ENCODE measurements at places on chromosomes 3 and 15. TPM values are rescaled to one million over a fixed set of nuclear protein-coding genes. Genes with fewer than 3 reads are reported as not detected.
A peak's percentile ranks its signal among the peaks of the same experiment; 100 is the strongest.

ACTRT3 gene
- polyA plus RNA-seq = 4.6 TPM

- DNase-seq = no peak
These were observed 190.3 kb downstream of the WNT5A start for GRCh38 chr3:55296791-55297190.

DNA sequence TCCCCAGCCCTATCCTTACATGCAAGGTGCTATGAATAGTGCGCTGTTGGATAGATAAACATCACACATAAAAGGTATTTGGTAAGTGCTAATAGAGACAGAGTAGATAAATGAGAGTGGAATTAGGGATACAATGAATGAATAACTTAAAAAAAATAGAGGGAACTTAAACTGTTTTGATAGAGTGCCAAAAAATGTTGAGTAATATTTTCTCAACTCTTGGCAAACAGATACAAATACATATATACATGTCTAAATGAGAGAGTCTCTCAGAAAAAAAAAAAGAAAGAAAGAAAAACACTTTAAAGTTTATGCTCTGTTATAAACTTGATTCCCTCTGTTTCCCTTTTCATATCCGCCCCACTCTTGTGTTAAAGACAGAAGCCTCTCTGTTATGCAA lies 667.4 kb downstream of the ROBO2 start:
- DNase-seq = no peak

DNA sequence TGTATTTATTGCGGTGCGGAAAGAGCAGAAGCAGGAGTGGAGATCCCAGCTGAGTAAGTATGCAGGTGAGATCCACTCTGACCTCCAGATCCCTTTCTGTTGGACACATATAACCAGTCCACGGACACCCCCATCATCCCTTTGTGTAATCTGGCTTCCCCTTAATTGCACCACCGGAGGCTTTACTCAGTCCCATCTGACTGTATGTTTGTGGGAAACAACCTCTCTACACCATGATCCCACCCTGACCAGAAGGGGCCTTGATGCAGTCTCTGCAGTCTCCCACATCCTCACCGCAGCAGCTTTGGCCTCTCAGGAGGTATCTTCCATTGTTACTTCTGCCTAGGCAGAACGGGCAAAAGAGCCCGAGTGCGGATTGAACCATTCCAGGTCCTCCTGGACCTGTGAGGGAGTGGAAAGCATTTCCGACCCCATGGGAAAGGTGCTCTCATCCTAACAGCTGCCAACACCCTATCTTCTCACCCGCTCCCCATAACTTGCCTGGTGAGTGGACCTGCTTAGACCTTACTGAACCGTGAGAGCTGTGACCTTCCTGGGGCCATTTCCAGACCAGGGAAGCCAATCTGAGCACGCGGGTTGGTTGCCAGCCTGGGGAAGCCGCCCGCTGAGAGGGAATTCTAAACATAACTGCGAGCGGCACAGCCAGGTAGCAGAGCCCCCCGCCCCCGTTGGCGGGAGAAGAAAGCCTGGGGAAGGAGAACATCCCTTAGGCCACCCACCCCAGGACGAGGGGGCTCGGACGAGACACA lies 1.1 kb downstream of the SLCO2A1 start:
- peak; percentile 30 for DNase-seq

- peak; percentile 79 for DNase-seq
These were observed 138.1 kb downstream of the TMCO5A start for GRCh38 chr15:38072348-38073177.

GRCh38 chr15:49624056-49624455 lies 3.2 kb downstream of the DTWD1 start:
- DNase-seq = no peak

GRCh38 chr3:147574621-147575020 lies 165.5 kb downstream of the ZIC1 start:
- DNase-seq = no peak

DNA sequence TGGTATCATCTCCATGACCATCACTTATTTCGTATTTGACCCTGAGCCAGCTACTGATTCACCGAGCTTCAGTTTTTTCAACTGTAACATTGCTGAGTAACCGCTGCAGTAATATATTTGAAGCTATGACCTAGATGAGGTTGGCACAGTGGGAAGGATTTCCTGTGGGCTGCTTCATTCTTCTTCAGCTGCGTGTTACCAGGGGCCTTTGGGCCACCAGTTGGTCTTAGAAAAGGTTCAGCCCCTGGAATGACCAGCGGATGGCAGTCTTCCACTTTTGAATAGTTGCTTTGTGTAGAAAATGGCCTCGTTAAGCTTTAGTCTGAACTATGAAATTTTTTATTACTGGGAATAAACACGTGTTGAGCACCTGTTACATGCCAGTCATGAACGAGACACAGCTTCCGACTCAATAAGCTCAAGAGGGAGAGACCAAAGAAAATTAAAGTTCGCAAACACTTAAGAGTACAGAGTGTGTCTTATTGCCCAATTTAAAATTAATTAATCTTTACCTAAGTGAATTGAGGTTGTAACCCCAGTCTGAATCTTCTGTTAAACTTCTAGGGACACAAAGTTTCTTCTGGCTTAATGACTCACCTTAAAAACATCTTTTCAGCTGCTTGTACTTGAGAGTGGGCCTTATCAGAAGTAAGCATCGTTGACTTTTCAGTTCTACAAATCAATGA lies 57.6 kb upstream of the NR2E3 start:
- peak; percentile 34 for DNase-seq

- no peak for DNase-seq
These were observed 14.6 kb downstream of the IVD start for GRCh38 chr15:40420071-40420713.

DNA sequence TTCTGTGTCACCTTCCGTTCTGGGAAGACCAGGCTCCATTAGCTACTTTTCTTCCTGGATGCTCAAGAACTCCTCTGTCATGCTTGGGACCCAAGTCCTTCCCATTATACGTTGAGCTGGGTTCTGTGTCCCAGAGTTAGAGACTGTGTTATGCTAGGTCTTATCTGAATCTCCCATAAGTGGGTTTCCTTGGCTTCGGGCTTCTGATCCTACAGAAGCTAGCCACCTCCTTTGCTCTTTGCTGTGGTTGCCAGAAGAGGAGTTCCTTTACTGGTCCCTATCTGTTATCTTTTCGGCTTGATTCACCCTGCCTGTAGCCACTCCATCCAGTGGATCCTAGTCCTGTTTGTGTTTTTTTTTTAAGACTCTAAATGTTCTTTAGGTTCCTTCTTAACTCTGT lies 38.0 kb downstream of the TYRO3 start:
- no peak for DNase-seq

SPTBN5 gene
- polyA plus RNA-seq = 2.9 TPM

- DNase-seq = no peak
These were observed 6.6 kb downstream of the PRKCD start for GRCh38 chr3:53167418-53168174.

- no peak for DNase-seq
These were observed 8.1 kb downstream of the PPM1M start for GRCh38 chr3:52253314-52254304.

DNA sequence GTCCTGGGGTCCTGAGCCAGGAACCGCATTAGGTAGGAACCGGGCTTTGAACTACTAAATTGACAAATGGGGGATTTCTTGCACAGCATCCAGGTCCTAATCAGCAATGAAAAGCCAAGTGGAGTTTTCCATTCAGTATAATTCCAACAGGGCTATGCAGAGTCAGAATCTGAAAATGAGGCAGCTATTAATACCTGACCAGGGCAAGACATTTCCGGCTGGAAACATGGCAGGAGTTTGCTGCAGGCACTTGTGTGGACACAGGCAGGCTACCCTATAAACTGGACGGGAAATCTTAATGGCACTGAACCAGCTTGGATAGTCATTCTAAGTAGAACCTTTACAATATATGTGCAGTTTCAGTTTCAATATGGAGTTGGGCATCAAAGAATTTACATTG lies 553.1 kb downstream of the FGF12 start:
- DNase-seq = no peak

DNA sequence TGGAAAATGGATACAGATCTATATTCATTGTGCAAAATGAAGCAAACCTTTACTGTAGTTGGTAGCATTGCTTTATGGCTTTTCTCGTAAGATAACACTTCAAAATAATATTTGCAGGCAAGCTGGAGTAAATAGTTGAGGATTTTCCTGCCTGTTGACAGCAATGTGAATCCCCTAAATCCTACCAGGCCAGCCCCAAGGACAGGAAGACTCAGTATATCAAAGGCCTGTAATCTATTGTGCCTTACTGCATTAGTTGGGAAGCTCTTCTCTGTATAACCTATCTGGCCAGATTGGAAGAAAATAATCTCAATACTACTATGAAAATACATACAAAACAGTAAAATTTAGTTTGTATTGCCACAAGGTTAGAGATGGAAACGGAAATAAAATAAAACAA lies 4.6 kb upstream of the GMNC start:
- no peak for DNase-seq

FAM107A gene
- polyA plus RNA-seq = 4.4 TPM

DNA sequence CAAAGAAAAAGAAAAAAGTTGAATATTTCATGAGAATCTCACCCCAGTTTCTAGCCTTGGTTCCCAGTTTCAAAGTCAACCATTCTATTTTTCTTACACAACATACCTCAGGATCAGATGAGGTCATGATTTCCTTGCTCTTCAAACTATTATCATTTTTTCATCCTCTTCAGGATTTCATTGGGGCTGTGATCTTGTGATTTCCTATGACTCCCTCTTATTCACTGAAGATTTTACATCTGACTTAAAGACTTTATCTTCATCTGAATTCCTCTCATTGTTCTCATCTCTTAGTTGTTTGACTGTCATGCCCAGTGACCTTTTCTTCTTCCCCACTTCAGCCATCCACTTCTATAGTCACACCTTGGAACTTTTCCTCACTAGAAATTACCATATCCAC lies 3.1 kb upstream of the C3orf33 start:
- DNase-seq = no peak

DNA sequence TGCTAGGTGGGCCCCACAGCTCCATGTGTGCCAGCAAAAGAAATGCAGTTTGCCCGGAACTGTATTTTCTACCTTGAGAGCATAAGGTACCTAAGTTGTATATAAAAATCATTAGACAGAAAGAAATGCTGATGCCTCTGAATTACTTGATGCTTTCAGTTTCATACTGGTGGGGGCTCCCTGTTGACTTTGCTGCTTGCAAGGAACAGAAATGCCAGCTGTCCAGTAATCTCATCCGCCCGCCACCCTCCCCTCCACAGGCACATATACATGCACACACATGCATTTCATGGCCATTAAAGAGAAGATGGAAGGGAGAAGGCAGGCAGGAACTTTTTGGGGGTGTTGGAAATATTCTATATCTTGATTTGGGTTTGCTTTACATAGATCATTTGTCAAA lies 38.4 kb downstream of the LIMD1 start:
- DNase-seq = no peak

- no peak for DNase-seq
These were observed 136.3 kb downstream of the DIPK2A start for GRCh38 chr3:144107923-144108322.

REC114 gene
- 0.55 TPM for polyA plus RNA-seq

DNA sequence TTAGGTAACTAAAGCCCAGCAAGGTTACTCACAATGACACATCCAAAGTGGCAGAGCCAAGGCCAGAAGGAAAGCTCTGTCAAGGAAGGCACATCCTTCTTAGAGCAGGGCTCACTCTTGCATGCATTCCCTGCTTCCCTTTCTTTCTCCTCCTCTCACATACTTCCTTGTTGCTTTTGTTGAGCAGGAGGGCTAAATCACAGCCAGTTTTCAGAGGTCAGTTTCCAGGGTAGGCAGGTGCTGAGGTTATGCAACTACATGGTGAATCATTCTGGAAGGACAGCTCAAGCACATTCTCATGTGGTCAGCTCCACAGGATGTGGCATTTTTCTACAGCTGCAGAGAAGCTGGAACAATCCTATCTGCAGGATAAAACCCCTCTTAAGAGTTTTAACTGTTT lies 275.6 kb downstream of the ZNF621 start:
- DNase-seq = no peak

- no peak for DNase-seq
These were observed 453.1 kb downstream of the EPHA3 start for GRCh38 chr3:89560568-89560967.

DNA sequence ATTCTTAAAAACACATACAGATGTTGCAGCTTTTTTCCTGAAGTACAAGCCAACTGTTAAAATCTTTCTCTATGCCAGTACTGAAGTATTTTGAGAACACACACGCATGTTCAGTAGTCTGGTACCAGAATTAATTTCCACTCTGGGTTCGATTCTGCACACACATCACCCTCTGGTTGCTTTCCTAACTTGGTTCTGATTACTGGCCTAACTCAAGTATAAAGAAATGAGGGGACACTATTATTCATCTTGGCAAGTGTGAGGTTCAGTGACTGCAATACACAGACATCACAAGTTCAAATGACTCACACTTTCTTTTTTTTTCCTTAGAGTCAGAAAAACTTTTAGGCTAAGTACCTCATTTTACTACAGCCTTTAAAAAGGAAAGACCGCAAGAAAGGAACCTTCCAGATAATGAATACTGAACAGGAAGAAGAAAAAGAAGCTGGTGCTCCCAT lies 37.4 kb upstream of the LDHAL6B start:
- no peak for DNase-seq

GRCh38 chr15:69388260-69388705 lies 25.9 kb upstream of the KIF23 start:
- no peak for DNase-seq

DNA sequence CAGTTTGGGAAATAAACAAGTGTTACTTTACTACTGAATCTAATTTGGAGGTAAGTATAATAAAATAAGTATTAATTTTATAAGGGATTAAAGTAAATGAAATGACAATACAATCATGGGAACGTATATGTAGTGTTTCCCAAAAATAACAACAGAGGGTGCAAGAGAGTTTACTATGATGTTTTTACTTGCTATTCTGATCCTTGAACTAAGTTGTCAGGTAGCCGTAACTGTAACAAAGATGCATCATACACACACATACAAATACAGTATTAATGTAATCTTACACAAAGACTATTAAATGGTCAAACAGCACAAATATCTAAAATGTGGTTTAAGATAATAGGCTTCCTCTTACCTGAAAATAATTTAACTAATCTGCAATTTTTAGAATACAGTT lies 311.4 kb downstream of the TBC1D5 start:
- DNase-seq = no peak

GRCh38 chr15:88983861-88984429 lies 70.8 kb upstream of the MFGE8 start:
- no peak for DNase-seq

- DNase-seq = no peak
These were observed 11.8 kb upstream of the USP3 start for GRCh38 chr15:63492541-63493077.

- DNase-seq = no peak
These were observed 50.4 kb upstream of the LIMD1 start for GRCh38 chr3:45544024-45544716.

- no peak for DNase-seq
These were observed 20.9 kb downstream of the PGBD4 start for GRCh38 chr15:34122771-34123183.

KNG1 gene
- 84.2 TPM for polyA plus RNA-seq

GRCh38 chr15:37221671-37222145 lies 121.4 kb upstream of the MEIS2 start:
- DNase-seq = no peak

CHAC1 gene
- polyA plus RNA-seq = 2.5 TPM

DNA sequence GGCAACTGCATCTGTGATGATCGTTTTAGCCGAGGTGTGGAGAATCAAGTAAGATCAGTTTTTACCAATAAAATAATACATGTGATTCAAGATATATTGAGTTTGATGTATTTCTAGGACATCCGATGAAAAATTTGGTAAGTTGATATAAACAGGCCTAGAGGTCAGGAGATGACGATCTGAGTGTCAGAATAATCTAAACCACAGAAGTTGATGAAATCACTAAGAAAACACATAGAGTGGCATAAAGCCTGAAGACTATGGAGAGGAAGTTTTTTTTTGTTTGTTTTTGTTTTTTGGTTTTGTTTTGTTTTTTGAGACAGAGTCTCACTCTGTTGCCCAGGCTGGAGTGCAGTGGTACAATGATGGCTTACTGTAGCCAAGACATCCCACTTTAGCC lies 235.3 kb downstream of the RBMS3 start:
- no peak for DNase-seq
